ENCODE measurements at places on chromosomes 2 and 18.

- DNase-seq = no peak
Measured at GRCh38 chr2:30978854-30979253, 159.4 kb downstream of the GALNT14 start.

DNA sequence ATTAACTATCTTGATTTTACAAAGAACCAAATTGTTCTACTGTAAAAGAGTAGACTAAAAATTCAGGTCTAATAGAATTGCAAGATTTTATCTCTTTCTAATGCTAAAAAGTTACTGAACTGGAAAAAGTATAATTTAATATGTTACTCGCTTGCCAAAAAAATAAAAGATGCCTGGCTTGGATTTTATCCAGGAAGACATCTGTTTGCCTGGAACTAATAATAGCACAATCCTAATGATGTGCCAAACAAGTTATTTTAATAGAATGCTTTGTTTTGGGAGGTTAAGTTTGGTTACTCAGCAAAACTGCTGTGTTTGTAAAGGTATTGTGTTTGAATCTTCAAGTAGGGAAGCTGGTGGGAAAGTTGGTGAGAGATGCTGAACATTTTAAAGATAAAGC, 19.4 kb upstream of the ZSWIM2 start:
- no peak for DNase-seq

DNA sequence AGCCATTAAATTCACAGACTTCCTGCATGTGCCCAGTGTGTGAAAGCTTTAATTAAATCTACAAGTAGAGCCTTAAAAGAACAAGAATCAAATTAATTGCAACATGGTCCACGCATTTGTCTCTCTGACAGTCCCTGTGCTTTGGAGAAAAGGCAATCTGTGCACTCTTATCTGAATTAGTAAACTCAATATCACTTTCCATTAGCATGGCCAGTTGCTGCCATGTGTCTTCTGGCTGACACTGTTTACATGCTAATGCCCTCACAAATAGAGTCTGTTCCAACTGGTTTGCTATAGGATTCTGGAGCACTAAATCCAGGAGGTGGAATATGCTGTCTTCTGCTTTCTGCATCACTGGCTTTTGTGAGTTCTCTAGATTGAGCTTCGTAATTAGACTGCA, 434.5 kb upstream of the RAB12 start:
- DNase-seq = no peak

GRCh38 chr18:57519668-57520424, 66.7 kb downstream of the FECH start:
- no peak for DNase-seq

GRCh38 chr2:23241611-23242245, 143.3 kb upstream of the KLHL29 start:
- DNase-seq = no peak

DNA sequence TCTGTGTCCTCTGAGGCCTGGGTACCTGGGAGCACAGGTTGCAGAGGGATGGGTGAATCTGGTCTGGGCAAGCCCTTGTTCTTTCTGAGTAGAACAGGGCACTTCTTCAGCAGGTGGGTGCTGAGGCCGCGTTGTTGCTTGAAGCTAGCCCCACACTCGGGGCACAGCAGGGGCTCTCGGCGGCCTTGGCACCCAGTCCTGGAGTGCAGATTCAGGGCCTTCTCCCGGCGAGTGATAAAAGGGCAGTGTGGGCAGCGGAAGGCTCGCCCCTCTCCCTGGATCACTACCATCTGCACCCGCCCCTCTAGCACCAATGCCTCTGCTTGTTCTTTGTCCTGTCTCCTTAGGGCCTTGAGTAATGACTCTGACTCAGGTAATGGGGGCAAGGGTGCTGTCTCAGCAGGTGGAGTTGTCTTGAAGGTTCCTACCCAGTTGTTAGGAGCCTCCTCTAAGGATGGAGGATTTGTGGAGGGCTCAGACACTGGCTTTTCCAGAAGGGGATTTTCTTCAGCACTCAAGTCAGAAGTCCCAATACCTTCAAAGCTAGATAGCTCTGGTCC, 15.6 kb downstream of the ZNF142 start:
- DNase-seq = no peak

- no peak for DNase-seq
Measured at GRCh38 chr2:55771612-55772011, 78.0 kb upstream of the PNPT1 start.

Measured in stimulated activated CD4-positive, alpha-beta T cell treated with anti-CD3 and anti-CD28 coated beads, Interleukin-12 subunit alpha, Interleukin-12 subunit beta, amount 100 ng/mL, for 24 hours (primary cell).